ENCODE measurements at places on chromosomes 13 and 19.

GRCh38 chr19:887599-887998, 5.4 kb downstream of the MED16 start:
- no peaks in the 10 kb centered on the region for H3K27me3 ChIP-seq
- no peak overlapping the region for H3K27ac ChIP-seq
- peaks cover 11% of the 10 kb centered on the region for H3K36me3 ChIP-seq
- H3K4me1 ChIP-seq, result peaks cover 8% of the 10 kb centered on the region

GRCh38 chr13:106417467-106418110, 117.9 kb downstream of the EFNB2 start:
- DNase-seq, result no peak
- peaks cover 2% of the 10 kb centered on the region for H3K27me3 ChIP-seq
- no peaks in the 10 kb centered on the region for H3K36me3 ChIP-seq
- no peak overlapping the region for H3K4me3 ChIP-seq
- no peak overlapping the region for H3K27ac ChIP-seq

- DNase-seq, result no peak
- H3K36me3 ChIP-seq, result no peaks in the 10 kb centered on the region
- H3K27ac ChIP-seq, result no peak overlapping the region
- H3K4me1 ChIP-seq, result no peaks in the 10 kb centered on the region
- H3K4me3 ChIP-seq, result no peak overlapping the region
- no peaks in the 10 kb centered on the region for H3K27me3 ChIP-seq
Measured at GRCh38 chr13:35530581-35530980, 54.1 kb upstream of the MAB21L1 start.

DNA sequence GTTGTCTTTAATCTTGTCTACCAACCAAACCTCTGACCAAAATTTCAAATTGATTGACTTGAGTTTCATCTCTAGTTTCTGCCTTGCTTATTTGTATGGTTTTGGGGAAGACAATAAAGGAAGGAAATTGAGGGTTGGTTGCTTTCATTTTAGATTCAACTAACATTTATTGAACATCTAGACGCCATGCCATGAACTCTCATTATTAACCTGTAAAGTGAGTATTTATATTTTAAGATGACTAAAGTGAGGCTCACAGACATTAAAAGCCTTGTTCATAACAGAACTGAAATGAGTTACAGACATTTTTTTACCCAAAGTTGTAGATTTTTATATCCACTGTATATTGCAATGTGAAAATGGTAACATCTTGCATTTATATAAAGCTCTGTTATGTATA, 239.3 kb downstream of the LMO7 start:
- peaks cover 20% of the 10 kb centered on the region for H3K4me1 ChIP-seq
- H3K27me3 ChIP-seq, result peaks cover 3% of the 10 kb centered on the region
- no peak overlapping the region for H3K4me3 ChIP-seq
- DNase-seq, result no peak
- H3K27ac ChIP-seq, result no peak overlapping the region

GRCh38 chr19:8505680-8506401, 3.4 kb upstream of the PRAM1 start:
- peaks cover 22% of the 10 kb centered on the region for H3K4me1 ChIP-seq
- H3K27ac ChIP-seq, result peak overlapping the region; percentile 61
- peaks cover 2% of the 10 kb centered on the region for H3K36me3 ChIP-seq
- peak overlapping the region; percentile 77 for H3K4me3 ChIP-seq
- peak; percentile 64 for DNase-seq

DNA sequence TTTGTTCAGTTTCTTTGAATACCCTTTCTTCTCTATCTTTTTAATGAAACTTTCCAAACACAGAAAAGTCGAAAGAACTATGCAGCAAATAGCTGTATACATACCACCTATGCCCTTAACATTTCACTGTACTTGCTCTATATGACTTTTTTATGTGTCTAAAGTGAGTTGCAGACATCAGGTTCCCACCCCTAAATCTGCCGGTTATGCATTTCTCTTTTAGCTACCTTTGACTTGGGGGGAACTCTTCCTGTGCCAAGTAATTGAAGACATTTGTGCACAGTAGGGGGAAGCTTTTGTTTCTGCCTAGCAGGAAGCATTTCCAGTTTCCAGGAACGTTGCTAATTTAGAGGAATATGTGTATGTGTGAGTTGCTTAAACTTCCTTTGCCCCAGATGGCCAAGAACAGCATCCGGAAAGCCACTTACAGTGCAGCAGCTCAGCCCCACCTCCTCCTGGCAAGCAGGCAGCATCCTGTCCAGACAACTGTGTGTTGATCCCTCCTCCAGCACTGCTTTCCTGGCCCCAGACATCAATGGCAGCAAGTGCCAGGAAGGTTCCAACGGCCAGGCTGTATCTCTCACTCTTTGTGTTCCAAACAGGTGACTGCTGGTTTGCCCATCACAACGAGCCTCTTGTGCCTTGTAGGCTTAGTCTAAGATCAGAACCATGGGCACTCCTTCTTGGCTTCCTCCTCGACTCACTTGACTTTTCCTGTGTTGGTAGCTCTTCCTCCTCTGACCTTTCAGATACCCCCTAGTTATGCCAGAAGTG, 14.7 kb upstream of the GRAMD1A start:
- no peaks in the 10 kb centered on the region for H3K36me3 ChIP-seq
- H3K4me1 ChIP-seq, result peaks cover 23% of the 10 kb centered on the region
- H3K27me3 ChIP-seq, result peaks cover 3% of the 10 kb centered on the region
- H3K27ac ChIP-seq, result peak overlapping the region; percentile 66
- DNase-seq, result peak; percentile 31
- H3K4me3 ChIP-seq, result peak overlapping the region; percentile 22

DNA sequence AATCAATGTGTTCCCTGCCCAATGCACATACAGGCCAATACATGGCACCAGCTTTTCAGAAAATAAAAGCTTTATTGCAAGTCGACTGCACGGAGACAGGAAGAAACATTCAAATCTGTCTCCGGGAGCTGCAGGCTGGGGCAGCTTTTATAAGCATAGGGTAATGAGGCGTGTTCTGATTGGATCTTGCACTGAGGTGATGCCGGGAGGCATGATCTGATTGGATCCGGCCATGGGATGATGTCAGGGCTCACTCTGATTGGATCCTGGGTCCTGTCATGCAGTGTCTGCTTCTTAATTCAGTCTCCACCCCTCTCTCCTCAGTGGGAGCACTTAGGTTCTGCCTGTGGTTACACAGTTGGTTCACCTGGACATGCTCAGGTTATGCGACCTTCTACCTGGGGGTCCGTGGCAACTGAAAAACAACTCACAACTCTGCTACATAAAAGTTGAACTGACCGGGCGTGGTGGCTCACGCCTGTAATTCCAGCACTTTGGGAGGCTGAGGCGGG, 11.8 kb upstream of the FBN3 start:
- DNase-seq, result peak; percentile 18
- H3K4me1 ChIP-seq, result peaks cover 8% of the 10 kb centered on the region
- H3K4me3 ChIP-seq, result no peak overlapping the region
- H3K36me3 ChIP-seq, result no peaks in the 10 kb centered on the region
- H3K27ac ChIP-seq, result no peak overlapping the region

DNA sequence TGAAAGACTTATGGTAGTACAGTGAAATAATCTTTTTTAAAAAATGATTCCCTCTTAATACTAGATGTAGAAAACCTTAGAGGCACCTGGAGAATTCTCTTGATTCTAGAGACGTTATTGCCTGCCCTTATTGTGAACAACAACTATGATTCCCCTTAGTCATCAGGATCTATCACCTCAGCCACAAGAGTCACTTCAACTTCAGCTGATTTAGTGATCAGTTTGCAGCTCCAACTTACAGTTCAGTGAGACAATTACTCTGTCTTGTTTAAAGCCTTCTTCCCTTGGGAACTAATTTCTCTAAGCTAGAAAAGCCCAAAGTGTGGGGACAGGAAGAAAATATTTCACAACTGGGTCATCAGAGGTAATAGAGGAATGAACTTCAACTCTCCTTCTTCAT, 254.3 kb upstream of the SLITRK1 start:
- H3K4me1 ChIP-seq, result peaks cover 18% of the 10 kb centered on the region
- H3K4me3 ChIP-seq, result peak overlapping the region; percentile 55
- H3K36me3 ChIP-seq, result no peaks in the 10 kb centered on the region
- no peaks in the 10 kb centered on the region for H3K27me3 ChIP-seq
- peak overlapping the region; percentile 94 for H3K27ac ChIP-seq

- H3K36me3 ChIP-seq, result no peaks in the 10 kb centered on the region
- H3K4me3 ChIP-seq, result no peak overlapping the region
- H3K4me1 ChIP-seq, result no peaks in the 10 kb centered on the region
- no peaks in the 10 kb centered on the region for H3K27me3 ChIP-seq
- no peak for DNase-seq
Measured at GRCh38 chr13:60753641-60754040, 356.6 kb downstream of the TDRD3 start.

GRCh38 chr13:38141792-38142191, 207.9 kb upstream of the UFM1 start:
- no peaks in the 10 kb centered on the region for H3K4me1 ChIP-seq
- no peaks in the 10 kb centered on the region for H3K36me3 ChIP-seq
- DNase-seq, result no peak
- H3K27ac ChIP-seq, result no peak overlapping the region
- H3K27me3 ChIP-seq, result no peaks in the 10 kb centered on the region

- H3K4me3 ChIP-seq, result no peak overlapping the region
- no peak for DNase-seq
- no peaks in the 10 kb centered on the region for H3K36me3 ChIP-seq
- no peaks in the 10 kb centered on the region for H3K27me3 ChIP-seq
Measured at GRCh38 chr19:39177110-39177699, 19.6 kb upstream of the NCCRP1 start.

DNA sequence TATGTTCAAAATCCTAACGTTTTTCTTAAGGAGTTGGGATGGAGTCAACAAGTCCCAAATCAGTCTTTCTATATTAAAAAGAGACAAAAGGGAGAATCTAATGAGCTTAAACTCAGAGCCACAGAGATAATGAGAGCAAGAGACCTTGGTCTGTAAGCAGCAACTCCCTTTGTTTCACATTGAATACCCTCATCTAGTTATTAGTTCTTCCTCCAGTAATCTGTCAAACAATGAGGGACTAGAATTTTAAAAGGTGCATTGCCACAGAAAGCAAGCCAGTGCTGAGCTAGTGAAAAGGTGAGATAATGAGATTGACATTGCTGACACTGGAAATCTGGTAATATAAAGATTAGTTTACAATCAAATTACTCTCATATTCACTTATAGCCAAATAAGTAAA, 718.6 kb downstream of the DACH1 start:
- H3K36me3 ChIP-seq, result no peaks in the 10 kb centered on the region
- H3K4me3 ChIP-seq, result no peak overlapping the region
- H3K4me1 ChIP-seq, result no peaks in the 10 kb centered on the region
- no peak overlapping the region for H3K27ac ChIP-seq
- no peak for DNase-seq

DNA sequence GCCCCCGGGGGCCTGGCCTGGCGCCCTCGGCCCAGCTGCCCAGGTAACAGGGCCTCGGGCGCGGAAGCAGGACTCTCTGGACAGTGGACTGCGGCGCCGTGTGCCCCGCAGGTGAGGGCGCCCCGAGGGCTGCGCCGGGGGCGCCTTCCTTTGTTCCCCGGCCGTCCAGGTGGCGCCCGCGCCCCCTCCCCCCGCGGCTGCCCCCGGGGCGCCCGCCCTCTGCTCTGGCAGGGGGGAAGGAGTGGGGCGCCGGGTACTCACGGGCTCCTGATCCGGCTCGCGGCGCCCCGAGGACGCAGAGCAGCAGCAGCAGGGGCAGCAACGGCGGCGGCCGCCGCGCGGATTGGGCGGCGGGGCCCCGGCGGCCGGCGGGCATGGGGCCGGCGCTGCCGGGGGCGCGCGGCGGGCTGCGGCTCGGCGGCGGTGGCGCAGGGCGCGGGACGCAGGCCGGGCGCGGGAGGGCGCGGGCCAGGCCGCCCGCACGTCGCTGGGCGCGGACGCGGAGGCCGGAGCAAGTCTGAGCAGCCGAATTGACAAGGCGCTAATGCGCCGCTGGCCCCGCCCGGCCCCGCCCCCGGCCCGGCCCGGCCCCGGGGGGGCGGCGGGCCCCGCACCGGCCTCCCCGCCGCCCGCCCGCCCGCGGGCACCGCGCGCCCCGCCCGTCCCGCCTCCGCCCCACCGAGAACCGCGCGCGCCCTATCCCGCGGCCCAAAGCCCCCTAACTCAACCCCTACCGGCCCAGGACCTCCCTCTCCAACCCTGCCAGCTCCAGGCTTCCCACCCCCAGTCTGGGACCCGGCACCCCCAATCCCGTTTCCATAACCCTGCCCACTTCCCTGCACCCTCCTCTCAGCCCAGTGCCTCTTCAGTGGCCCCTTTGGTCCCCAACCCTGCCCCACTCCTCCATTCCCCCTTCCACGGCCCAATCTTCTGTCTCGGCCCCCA, at the start of gene CRLF1:
Gene CRLF1, minus strand, starts transcription at position 519 of the 945 bp plus-strand sequence. Its CDS starts 143 bp downstream, at position 376.
- no peak for DNase-seq
- peaks cover 8% of the 10 kb centered on the region for H3K4me1 ChIP-seq
- no peaks in the 10 kb centered on the region for H3K36me3 ChIP-seq
- no peak within 1 kb of the TSS for H3K4me3 ChIP-seq
- H3K27me3 ChIP-seq, result peaks cover 74% of the 10 kb centered on the region
- no peak within 1 kb of the TSS for H3K27ac ChIP-seq

DNA sequence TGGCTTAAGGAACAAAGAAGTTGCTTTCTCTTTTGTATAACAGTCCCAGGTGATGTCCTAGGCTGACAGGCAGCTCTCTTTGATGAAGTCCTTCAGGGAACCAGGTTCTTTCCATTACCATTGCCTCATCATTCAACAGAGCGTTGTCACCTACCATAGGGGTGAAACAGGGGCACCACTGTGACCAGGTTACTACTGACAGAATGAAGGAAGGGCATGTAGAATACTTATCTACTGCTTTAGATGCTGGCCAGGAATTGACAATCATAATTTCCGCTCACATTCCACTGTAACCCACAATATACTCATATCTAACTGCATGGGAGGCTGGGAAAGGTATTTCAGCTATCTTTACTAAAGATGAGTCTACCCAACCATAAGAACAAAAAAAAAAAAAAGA, 148.0 kb upstream of the FNDC3A start:
- H3K36me3 ChIP-seq, result peaks cover 14% of the 10 kb centered on the region
- H3K27ac ChIP-seq, result no peak overlapping the region
- DNase-seq, result no peak
- peaks cover 22% of the 10 kb centered on the region for H3K4me1 ChIP-seq
- no peak overlapping the region for H3K4me3 ChIP-seq

GRCh38 chr19:19602136-19602712, 16.3 kb downstream of the PBX4 start:
- H3K27me3 ChIP-seq, result no peaks in the 10 kb centered on the region
- H3K36me3 ChIP-seq, result peaks cover 43% of the 10 kb centered on the region
- peak overlapping the region; percentile 31 for H3K4me3 ChIP-seq
- H3K27ac ChIP-seq, result peak overlapping the region; percentile 89
- H3K4me1 ChIP-seq, result peaks cover 80% of the 10 kb centered on the region

Measured in activated CD4-positive, alpha-beta memory T cell treated with anti-CD3 and anti-CD28 coated beads, Interleukin-2, amount 10 ng/mL, durations not matched to agents 7 days and 5 days (primary cell).